Activated CD4-positive, alpha-beta T cell treated with anti-CD3 and anti-CD28 coated beads for 4 hours (primary cell): ENCODE measurements at places on chromosomes 6 and 20.

- DNase-seq = no peak
Observed at GRCh38 chr6:5730585-5731263, 276.0 kb downstream of the NRN1 start.

- DNase-seq = no peak
Observed at GRCh38 chr6:169008641-169009257, 244.9 kb downstream of the THBS2 start.

- DNase-seq = no peak
Observed at GRCh38 chr6:17491416-17492142, 98.2 kb downstream of the CAP2 start.

DNA sequence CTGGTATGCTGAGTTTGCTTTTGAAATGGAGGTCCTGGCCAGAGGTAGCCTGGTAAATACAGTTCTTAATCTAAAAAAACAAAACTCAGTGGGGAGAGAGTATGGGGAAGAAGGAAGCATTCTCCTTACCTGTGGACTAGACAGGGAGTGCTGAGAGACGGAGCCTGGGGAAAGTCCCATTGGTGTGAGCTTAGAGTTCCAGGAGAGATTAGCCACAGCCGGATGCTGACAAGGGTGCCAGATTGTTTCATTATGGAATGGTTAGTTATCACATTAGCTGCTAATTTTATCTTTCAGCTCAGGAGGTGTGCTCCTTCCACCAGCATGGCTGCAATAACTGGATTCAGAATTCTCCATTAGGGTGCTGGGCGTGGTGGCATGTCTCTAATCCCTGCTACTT is 75.9 kb downstream of the RREB1 start:
- DNase-seq = no peak

DNA sequence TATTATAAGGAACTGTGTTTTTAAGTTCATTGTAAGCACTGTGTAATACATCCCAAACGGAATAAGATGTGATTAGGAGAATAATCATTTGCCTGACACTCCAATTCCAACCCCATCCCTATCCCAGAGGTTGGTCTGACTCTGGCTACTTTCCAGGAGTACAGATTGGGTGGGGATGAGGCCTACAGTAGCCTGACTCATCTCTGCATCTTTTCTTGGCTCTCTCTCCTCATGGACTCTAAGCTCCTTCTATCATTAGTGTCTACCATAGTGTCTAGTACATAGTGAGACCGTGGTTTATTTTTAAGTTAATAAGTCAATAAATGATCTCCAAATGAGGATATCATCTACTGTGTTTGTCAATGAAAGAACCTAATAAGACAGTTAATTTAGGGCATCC is 92.2 kb upstream of the CNKSR3 start:
- no peak for DNase-seq

DNA sequence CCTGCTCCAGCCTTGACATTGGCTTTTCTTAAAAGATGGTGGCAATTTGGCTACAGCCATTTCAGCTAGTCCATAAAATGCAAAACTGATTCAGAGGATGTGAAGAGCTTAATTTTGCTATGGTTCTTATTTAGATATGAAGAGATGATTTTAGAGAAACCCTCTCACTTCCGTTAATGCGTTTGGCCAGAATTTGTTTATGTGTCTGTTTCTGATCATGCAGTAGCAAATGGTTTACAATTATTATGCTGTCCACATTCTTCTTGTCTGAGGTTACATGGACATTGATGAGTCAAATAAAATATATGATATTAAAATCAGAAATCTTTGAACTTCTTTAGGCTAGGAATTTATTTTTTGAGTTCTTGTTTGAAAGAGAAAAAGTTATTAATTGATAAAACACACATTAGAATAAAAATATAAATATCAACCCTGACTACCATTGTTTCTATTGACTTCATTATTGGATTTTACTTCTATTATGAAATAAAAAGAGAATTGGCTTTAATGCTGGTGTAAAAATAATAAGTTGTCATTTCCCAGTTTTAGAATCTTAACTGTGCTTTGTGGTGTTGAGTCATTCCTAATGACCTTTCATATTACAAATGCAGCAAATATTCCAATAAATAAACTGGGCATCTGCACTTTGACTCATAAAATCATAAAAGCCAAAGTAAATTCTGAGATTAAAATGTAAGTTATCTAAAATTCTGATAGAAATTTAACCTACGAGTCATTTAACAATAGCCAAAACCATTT is 1286.0 kb upstream of the GJE1 start:
- no peak for DNase-seq

DNA sequence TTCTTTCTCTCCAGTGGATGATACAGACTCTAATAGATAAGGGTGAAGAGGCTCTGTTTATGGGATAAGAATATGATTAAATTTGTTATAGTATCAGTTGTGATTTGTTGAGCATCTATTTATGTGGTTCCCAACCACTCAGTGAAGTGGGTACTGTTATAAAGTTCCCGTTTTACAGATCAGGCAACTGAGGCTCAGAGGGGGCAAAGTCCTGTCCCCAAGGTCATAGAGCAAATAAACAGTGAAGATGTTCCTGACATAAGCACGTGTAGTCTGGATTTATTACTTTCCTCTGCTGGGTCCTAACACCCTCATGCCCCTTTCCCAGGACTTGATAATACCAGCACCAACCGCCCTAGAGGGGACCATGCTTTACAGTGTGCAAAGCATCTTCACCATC is 4.1 kb downstream of the DUSP15 start:
- no peak for DNase-seq

GRCh38 chr20:36644706-36645095 is 1.3 kb downstream of the SLA2 start:
- DNase-seq = peak; percentile 58

GRCh38 chr6:52394251-52394666 is 25.9 kb upstream of the EFHC1 start:
- no peak for DNase-seq
